ENCODE measurements at places on chromosomes 2 and 18.

DNA sequence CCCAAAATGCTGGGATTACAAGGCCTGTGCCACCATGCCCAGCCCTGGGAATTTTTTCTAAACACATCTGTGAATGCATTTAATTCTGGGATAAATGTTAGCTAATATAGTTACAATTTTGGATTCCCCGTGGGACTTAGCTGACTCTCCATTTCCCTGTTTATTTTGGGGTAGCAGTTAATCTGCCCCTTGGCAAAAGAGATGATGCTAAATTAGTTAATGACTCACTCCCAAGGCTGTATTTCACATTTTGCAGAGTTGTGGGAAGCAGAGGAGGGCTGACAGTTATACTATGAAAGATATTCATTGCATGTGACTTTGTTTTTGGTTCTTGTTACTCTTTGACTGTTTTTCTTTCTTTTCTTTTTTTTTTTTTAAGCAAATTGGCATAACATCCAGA lies 3.2 kb downstream of the MTHFD2 start:
- no peak for DNase-seq

- DNase-seq = no peak
Observed at GRCh38 chr2:64267699-64268098, 123.5 kb upstream of the PELI1 start.

DNA sequence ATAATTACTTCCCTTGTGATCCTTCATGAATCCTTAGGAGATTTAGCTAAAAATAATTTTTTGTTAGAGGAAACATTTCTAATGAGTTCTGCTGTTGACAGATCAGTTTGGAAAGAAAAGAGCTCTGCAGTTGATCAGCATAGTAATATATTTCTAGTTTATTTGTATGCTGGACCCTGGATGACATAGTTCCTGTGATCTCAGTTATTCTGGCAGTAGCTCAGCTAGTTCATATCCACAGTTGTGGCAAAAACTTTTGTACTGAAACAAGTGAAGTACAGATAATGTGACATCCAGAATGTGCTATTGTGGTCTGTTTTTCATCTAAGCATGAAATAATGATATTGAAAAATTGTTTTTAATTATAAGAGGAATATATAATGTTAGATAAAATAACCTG lies 33.7 kb downstream of the ABI2 start:
- no peak for DNase-seq

DNA sequence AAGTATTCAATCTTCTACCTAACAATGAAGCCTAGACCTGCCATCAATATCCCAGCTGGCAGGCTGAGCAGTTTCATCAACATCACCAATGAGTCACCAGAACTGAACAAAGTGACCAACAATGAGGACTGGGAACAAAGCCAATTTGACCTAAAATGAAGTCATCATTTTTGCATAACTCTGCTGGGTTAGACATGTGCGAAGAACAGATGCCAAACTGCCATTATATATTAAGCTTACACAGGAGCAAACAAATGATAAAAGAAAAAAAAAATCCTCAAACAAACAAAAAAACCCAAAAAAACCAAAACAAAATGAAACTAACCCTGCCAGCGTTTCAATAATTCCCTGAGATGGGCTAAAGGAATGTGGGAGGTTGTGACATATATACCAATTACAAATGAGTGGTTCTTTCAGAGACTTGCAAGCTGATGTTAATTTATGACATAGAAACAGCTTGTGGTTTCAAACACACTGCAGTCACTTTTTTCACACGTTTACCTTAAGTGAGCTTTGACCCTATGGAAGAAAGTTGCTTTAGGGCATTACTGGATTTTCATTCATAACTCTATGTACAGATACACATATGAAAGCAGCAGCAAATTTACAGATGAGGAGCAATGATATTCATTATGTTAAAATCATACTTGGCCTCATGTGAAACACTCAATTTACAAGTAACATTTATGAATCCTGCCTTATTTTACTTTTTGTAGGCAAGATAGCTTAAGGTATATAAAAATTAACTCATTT lies 56.9 kb upstream of the CCDC141 start:
- no peak for DNase-seq

- DNase-seq = no peak
Observed at GRCh38 chr2:108906403-108907077, 82.5 kb downstream of the EDAR start.

- no peak for DNase-seq
Observed at GRCh38 chr2:18883616-18884456, 294.5 kb upstream of the NT5C1B start.

DNA sequence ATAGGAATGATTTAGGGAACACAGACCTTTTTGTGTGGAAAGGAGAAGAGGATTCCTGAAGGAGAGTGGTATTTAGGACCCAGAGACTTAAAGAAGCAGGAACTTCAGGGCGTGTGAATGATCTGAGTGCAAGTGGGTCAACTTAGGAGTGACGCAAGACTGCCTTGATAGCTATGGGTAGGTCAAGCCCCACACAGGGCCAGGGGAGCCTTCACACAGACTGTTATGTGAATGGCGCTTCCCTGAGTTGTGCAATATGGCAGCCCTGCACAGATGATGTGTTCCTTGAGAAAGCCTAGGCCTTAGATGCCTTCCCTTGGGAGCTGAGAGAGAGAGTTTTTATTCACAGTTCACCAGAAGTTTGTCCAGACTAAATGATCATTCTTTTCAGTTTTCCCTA lies 47.1 kb upstream of the IGFBP5 start:
- no peak for DNase-seq

DNA sequence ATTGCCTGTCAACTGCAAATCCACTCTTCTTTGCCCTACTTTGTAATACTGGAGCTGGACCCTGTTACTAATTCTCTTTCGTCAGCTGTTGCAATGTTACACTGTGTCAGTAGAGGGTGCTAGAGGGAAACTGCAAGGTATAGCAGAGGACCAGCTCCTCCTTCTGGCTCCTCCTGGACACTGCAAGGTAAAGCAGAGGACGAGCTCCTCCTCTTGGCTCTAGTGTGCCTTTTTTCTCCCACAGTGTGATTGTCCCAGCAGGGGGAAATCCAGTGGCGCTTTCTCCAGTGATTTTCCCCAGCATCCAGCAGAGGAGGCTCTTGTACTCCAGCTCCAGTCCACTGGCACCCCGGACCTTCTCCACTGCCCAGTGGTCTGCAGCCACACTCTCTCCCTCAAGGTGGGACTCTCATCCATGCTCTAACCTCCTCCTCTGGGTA lies 95.6 kb downstream of the CAPN13 start:
- peak; percentile 60 for DNase-seq

DNA sequence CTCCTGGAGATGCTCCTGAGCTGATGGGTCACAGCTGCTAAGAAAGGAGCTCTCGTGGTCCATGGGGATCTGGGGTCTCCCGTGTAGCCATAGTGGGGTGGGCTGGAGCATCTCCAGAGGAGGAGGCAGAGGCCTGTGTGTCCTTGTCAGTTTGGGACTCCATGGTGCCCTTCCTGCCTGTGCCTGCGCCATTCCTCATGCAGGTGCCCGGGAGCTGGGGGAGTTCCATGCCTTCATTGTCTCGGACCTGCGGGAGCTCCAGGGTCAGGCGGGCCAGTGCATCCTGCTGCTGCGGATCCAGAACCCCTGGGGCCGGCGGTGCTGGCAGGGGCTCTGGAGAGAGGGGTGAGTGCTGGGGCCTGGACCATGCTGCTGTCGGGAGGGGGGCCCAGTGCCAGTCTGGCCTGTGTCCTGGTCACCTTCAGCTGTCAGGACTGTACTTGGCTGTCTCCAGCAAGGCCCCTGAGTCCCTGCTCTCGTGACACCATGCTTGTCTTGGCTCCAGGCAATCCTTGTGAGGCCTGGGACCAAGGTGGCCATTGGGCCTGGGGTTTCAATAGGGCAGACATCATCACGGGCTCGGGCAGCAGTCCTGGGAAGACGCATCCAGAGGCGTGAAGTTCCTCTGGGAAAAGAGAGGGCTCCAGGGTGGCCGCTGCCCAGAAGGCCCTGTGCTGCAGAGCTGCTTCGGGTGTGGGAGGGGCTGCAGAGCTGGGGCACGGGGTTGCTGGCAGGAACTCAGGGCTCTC lies 7.3 kb downstream of the CAPN10 start:
- DNase-seq = no peak

DNA sequence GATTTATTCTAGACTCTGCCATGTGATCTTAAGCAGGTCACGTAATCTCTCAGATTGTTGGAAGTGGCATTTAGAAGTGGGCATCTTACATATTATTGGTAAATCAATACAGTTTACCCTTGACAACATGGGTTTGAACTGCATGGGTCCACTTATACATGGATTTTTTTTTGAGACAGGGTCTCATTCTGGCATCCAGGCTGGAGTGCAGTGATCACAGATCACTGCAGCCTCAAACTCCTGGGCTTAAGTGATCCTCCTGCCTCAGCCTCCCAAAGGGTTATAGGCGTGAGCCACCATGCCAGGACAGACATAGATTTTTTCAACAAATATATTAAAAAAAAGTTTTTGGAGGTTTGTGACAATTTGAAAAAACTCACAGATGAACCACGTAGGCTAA lies 144.7 kb downstream of the OTX1 start:
- DNase-seq = no peak

GRCh38 chr2:116879650-116880160 lies 934.8 kb upstream of the DDX18 start:
- DNase-seq = no peak

DNA sequence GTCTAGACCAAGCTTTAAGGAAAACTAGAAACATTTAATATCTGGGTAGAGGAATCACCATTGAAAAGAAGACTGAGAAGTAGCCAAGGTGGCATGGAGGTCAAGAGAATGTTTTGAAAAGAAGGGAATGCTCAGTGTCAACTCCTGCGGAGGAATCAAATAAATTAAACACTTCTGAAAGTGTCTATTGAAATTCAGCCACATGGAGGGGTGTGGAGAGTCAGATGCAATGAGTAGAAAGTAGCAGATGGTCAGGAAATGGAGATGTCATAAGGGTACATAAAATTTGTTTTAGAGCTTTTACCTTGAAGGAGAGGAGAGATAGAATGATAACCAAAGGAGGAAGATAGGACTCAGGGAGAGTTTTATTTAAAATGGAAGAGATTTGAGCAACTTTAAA lies 35.1 kb downstream of the NLRC4 start:
- no peak for DNase-seq

- DNase-seq = no peak
Observed at GRCh38 chr2:33437297-33437696, 39.2 kb upstream of the RASGRP3 start.

DNA sequence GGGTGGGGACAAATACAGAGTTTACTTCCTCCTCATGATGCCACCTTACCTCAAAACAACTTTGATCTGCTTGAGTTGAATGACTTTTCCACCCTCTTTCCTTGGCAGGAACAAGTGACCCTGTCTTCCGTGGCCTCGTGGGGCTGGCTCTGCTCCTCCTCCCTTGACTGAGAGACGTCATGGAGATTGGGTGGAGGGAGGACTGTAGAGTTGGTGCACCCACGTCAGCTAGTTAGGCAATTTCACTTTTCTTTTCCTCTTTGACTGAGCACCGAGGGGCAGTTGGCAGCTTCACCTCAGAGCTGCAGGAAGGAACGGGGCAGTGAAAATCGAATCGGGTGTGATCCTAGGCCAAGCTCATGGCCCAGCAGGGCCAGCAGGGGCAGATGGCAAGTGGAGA lies at the start of gene SP140:
Gene SP140 (plus strand): TSS at position 251 of the 400 bp plus-strand sequence. CDS start 109 bp downstream, at position 360.
- peak; percentile 38 for DNase-seq

DNA sequence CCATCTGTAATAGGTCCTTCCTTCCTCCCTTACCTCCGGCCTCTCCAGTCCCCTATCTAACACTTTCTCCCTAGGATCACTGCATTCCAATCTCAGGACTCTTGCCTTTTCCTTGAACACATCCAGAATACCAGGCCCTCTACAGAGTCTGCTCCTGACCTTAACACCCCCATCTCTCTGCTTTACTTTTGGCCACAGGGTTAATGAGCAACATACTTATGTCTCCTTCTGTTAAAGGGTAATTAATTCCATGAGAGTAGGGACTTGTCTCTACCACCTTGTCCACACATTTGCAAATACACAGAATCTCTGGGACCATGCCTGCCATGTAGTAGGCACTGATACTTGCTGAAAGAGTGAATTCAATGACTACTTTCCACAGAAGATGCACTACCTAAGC lies 94.9 kb downstream of the COBLL1 start:
- DNase-seq = no peak

GRCh38 chr2:190961918-190962487 lies 52.0 kb downstream of the STAT1 start:
- DNase-seq = no peak

DNA sequence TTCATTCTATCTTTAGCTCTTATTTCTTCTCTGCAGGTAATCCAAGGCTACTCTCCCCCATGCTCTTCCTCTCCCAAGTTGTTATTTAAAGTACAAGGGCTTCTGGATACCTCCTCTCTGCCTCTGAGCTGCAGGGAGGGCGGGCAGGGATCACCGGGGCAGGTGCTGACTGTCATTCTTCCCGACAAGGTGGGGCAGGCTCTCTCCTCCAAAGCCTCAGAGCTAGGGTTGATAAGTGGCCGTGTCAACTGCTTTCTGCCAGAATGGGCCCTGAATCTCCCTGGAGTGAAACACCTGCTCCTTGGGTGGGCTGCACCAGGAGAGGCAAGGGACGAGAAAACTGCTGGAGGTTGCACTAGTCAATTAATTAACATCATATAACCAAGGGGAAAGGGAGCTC lies 250.3 kb downstream of the SLC4A3 start:
- DNase-seq = no peak

- DNase-seq = no peak
Observed at GRCh38 chr2:233764761-233765160, 4.7 kb downstream of the UGT1A1 start.

- DNase-seq = no peak
Observed at GRCh38 chr18:6482198-6482977, 67.7 kb upstream of the L3MBTL4 start.

DNA sequence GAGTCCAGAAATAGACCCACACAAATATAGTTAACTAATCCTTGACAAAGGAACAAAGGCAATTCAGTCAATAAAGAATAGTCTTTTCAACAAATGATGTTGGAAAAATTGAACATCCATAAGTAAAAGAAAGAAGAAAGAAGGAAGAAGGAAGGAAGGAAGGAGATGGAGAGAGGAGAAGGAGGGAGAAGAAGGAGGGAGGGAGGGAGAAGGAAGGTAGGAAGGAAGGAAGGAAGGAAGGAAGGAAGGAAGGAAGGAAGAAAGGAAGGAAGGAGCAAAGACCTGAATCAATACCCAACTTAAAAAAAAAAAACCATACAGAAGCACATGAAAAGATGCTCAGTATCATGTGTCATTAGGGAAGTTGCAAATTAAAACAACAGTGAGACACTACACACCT lies 148.3 kb downstream of the ATL2 start:
- no peak for DNase-seq

DNA sequence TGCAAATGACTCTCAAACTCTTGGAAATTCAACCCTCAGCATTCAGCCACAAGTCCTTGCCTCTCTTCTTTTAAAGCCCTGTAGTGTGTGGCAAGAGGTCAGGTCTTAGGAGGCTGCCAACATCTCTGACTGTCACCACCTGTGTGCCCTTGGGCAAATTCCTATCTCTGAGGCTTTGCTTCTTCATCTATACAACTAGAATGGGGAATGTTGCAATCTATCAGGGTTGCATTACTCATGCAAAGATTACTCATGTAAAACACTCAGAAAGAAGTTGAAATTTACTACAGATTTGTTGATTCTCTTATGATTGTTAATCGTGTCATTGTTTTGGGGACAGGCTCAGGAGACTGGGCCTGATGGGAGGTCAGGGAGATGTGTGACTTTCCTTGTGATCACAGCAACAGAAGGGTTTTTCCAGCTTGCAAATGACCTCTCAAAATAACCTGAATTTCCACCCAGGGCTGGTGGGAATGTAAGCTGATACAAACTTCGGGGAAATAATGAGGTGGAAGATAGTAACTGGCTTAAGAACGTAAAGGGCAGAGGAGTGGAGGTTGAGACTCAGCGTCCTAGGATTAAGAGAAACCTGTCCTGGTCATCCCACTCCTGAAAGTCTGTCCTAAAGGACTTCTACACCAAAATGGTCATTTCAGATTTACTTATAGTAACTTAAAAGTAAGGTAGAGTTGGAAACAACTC lies 32.1 kb upstream of the SIGLEC15 start:
- DNase-seq = no peak

Data from stimulated activated CD4-positive, alpha-beta T cell treated with anti-CD3 and anti-CD28 coated beads, TNF-alpha, amount 100 ng/mL, for 1 hour (primary cell).